Osteocyte (in vitro differentiated cells): ENCODE measurements at places on chromosomes 1 and 21. TPM values are rescaled to one million over a fixed set of nuclear protein-coding genes. Genes with fewer than 3 reads are reported as not detected.

KPRP gene
- total RNA-seq = not detected in 2 replicates

FAM72B gene
- total RNA-seq = 1.7 and 2.5 TPM in 2 replicates

CRB1 gene
- total RNA-seq = not detected in 2 replicates

OTUD7B gene
- total RNA-seq = 25.1 and 26.2 TPM in 2 replicates

CLCA4 gene
- not detected in 2 replicates for total RNA-seq

VHLL gene
- total RNA-seq = not detected in 2 replicates

DNA sequence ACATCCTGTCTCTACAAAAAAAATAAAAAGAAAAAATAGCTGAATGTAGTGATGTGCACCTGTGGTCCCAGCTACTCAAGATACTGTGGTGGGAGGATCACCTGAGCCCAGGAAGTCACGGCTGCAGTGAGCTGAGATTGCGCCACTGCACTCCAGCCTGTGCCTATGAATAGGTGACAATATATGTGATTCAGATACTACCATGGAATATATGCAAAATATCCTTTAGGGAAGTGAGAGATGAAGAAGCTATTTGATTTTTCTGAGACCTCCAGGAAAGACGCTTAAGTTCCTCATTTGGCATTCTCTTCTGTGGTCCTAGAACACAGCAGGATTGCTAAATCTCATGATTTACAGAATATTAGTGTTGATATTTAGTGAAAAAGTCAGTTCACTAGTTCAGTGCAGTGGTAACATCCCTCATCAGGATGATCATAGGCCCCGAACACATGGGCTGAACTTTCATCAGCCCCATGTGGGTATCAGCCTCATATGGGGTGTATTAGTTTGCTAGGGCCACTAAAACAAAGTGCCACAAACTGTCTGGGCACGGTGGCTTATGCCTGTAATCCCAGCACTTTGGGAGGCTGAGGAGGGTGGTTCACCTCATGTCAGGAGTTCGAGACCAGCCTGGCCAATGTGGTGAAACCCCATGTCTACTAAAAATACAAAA is 6.0 kb upstream of the VASH2 start:
- no peak overlapping the region for H3K27ac ChIP-seq
- DNase-seq = no peak
- H3K4me3 ChIP-seq = no peak overlapping the region
- peaks cover 28% of the 10 kb centered on the region for H3K27me3 ChIP-seq
- H3K4me1 ChIP-seq = no peaks in the 10 kb centered on the region

DNA sequence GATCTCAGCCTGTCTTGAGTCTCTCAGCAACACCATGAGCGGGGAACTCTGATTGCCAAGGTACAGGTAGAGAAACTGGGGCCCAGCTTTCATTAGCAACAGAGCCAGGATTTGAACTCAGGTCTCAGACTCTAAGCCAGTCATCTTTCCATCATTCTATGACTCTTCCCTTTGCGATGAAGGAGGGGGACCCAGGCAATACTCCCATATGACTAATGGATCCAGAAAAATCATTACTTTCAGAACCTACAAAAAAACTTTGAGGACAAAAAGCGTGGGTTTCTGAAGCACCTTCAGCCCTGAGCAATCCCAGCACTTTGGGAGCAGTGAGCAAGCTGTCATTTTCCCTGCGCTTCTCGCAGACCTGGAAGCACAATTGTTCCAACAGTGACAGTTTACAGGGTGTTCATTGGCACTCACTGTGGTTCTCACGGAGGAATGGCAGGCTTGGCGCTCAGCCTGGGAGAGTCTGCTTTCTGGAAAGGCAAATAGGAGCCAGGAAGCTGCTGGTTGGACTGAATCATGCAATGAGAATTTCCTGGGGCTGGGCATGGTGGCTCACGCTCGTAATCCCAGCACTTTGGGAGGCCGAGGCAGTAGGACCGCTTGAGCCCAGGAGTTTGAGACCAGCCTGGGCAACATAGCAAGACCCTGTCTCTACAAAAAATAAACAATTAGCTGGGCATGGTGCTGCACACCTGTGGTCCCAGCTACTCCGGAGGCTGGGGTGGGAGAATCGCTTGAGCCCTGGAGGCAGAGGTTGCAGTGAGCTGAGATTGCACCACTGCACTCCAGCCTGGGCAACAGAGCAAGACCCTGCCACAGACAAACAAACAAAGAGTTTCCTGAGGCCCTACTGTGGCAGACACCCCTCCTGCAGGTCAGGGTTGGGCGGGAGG is 40.1 kb downstream of the SLC2A7 start:
- peaks cover under 1% of the 10 kb centered on the region for H3K27me3 ChIP-seq
- H3K4me1 ChIP-seq = peaks cover 13% of the 10 kb centered on the region
- no peak for DNase-seq
- no peaks in the 10 kb centered on the region for H3K36me3 ChIP-seq

GRCh38 chr1:20720631-20721091 is 2.9 kb upstream of the KIF17 start:
- H3K36me3 ChIP-seq = no peaks in the 10 kb centered on the region
- no peak overlapping the region for H3K27ac ChIP-seq
- H3K4me1 ChIP-seq = peaks cover 3% of the 10 kb centered on the region
- H3K27me3 ChIP-seq = peaks cover 4% of the 10 kb centered on the region
- no peak for DNase-seq

- H3K27ac ChIP-seq = no peak overlapping the region
- DNase-seq = no peak
- H3K4me1 ChIP-seq = no peaks in the 10 kb centered on the region
- no peak overlapping the region for H3K4me3 ChIP-seq
Observed at GRCh38 chr21:31459457-31459856, 115.4 kb upstream of the TIAM1 start.

DNA sequence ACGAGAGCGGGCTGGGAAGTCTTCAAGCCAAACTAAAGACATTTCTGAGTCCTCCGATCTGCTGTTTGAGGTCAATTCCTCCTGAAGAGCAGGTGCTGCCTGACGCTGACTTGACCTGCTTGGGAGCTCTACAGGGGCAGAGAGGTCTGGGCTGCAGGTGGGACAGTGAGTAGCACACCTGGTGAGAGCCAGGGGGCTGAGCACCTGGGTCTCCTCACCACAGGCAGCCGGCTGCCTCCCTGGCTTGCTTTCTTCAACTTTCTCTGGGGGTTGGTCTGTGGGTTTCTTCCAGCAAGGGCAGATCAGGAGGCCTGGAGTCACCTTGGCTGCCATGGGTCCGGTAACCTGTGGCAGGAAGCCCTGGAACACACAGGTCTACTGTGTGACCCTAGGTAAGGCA is 107.4 kb upstream of the EDN2 start:
- peak; percentile 69 for DNase-seq
- no peak overlapping the region for H3K4me3 ChIP-seq
- H3K27me3 ChIP-seq = no peaks in the 10 kb centered on the region
- H3K36me3 ChIP-seq = no peaks in the 10 kb centered on the region
- no peak overlapping the region for H3K27ac ChIP-seq

GRCh38 chr21:32414579-32415358 is 2.3 kb downstream of the EVA1C start:
- no peak overlapping the region for H3K4me3 ChIP-seq
- H3K27ac ChIP-seq = no peak overlapping the region
- DNase-seq = no peak
- no peaks in the 10 kb centered on the region for H3K36me3 ChIP-seq

- DNase-seq = no peak
- peaks cover 2% of the 10 kb centered on the region for H3K27me3 ChIP-seq
- H3K27ac ChIP-seq = peak overlapping the region; percentile 60
- H3K36me3 ChIP-seq = no peaks in the 10 kb centered on the region
- peaks cover 41% of the 10 kb centered on the region for H3K4me1 ChIP-seq
Observed at GRCh38 chr1:116448785-116449385, 75.8 kb downstream of the ATP1A1 start.

DNA sequence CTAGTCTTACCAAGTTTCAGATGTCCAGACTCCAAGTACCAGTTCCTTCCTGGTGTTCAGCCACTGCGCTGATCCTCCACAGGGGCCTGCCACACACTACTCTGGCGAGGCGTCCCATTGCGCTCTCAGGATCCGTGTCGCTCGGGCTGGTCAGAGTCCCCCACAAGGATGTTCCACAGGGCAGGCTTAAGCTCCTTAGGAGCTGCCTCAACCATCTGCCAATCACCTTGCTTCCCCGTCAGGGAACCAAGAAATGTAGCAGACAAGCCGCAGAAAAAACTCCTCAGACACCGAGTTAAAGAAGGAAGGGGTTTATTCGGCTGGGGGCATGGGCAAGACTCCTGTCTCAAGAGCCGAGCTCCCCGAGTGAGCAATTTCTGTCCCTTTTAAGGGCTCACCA is 9.8 kb downstream of the OR2W3 start:
- peaks cover 11% of the 10 kb centered on the region for H3K4me1 ChIP-seq
- H3K36me3 ChIP-seq = no peaks in the 10 kb centered on the region
- H3K27me3 ChIP-seq = no peaks in the 10 kb centered on the region
- no peak overlapping the region for H3K4me3 ChIP-seq
- DNase-seq = no peak

- H3K4me3 ChIP-seq = no peak overlapping the region
- H3K36me3 ChIP-seq = no peaks in the 10 kb centered on the region
- H3K27ac ChIP-seq = no peak overlapping the region
- DNase-seq = no peak
- peaks cover 4% of the 10 kb centered on the region for H3K4me1 ChIP-seq
- peaks cover 5% of the 10 kb centered on the region for H3K27me3 ChIP-seq
Observed at GRCh38 chr1:28323720-28324119, 5.1 kb upstream of the MED18 start.

DNA sequence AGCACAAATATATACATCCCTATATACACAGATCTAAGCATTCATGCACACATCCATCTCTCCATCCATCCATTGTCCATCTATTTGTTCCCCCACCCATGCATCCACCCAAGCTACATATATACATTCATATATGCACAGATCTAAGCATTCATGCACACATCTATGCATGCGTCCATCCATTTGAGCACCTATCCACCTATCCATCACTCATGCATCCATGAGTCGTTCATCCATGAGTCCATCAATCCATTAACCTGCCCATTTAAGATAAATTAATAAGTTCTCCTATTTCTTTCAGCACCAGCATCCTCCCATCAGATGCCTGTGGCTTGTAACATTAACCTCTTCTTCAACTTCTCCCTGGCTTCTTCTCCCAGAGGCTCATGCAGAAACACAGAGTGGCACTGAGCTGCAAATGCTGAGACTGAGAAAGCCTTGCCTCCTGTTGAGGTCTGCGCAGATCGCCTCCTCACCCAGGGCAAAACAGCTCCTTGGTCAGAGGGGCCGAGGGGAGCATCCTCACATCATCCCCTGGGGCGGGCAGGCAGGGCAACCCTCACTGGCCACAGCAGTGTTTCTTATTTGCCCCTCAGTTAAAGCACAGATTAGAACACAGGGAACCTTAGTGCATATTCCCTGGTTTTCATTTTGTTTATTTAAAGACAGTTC is 17.4 kb upstream of the PDE9A start:
- DNase-seq = no peak
- no peak overlapping the region for H3K4me3 ChIP-seq
- H3K4me1 ChIP-seq = no peaks in the 10 kb centered on the region
- H3K27me3 ChIP-seq = peaks cover 11% of the 10 kb centered on the region
- H3K36me3 ChIP-seq = no peaks in the 10 kb centered on the region

DNA sequence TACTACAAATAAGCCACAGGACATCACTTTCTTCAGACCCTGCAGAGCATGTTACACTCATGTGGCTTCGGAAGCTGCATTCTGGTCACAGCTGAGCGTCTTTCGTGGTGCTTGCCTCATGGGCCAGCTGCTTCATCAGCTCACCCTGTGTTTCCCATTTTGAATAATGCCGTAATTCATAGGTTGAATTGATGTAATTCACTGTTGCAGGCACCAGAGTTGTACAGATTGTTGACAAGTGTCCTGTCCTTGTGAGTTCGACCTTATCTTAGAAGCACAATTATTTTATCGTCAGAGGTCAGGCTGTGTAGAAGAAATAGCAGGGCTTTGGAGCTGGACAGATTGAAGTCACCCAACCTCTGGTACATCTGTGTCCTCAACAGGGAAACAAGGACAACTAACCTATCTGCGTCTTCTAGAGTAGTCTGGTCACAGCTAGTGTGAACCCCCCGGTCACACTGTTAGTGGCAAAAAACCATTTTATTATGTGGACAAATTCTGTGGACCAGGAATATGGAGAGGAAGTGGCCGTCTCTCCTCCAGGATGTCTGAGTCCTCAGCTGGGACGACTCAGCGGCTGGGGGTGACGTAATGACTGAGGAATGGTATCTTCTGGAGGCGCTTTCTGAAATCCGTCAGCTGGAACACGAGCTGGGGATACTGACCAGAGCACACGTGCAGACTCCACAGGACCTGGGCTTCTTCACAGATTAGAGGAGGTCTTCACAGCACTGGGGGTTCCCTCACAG is 17.8 kb downstream of the PKNOX1 start:
- H3K36me3 ChIP-seq = no peaks in the 10 kb centered on the region
- DNase-seq = no peak
- H3K4me1 ChIP-seq = peaks cover 21% of the 10 kb centered on the region
- H3K27ac ChIP-seq = peak overlapping the region; percentile 57
- no peak overlapping the region for H3K4me3 ChIP-seq

DNA sequence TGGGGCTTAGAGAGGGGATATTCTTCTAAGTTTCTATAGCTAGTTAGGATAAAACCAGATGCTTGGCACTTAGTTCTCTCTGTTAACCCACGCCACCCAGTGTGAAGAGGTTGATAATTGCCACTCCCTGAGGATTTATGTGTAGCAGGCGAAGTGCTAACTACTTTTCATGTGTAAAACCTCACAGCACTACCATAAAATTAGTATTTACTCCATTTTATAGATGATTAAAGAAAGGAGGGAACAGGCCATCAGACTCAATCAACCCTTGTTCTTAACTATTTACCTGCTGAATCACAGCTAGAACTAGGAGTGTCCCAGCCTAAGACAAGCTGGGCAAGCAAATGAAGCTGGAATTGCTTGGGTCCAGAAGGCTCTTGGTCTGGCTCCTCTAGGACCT is 8.9 kb downstream of the LIN28A start:
- no peaks in the 10 kb centered on the region for H3K4me1 ChIP-seq
- H3K27ac ChIP-seq = no peak overlapping the region
- peaks cover 36% of the 10 kb centered on the region for H3K27me3 ChIP-seq
- no peaks in the 10 kb centered on the region for H3K36me3 ChIP-seq
- no peak overlapping the region for H3K4me3 ChIP-seq

DNA sequence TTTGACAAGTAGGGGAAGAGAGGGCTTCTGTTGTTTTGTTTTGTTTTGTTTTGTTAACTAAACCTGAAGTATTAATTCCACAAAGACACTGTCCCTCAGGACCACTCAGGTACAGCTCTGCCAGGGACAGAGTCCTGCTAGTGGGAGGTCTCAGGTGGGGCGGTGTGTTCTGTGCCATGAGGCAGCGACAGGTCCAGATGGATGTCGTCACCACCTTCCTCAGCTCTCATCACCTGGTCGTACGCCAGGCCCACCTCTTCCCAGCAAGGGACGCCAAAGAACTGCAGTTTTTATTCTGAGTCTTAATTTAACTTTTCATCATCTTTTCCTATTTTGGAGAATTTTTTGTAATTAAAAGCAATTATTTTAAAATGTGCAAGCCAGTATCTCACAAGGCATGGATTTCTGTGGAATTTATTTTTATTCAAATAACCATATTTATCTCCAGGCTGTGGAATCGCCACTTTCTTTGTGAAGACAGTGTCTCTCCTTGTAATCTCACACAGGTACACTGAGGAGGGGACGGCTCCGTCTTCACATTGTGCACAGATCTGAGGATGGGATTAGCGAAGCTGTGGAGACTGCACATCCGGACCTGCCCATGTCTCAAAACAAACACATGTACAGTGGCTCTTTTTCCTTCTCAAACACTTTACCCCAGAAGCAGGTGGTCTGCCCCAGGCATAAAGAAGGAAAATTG is 62.5 kb downstream of the POFUT2 start:
- H3K36me3 ChIP-seq = peaks cover 30% of the 10 kb centered on the region
- H3K4me1 ChIP-seq = peaks cover 25% of the 10 kb centered on the region
- no peak overlapping the region for H3K4me3 ChIP-seq
